NCI-H1048 (cell line): ENCODE measurements at places on chromosomes 13 and 19.

- no peak for DNase-seq
Measured at GRCh38 chr19:6654347-6655310, 15.3 kb downstream of the TNFSF14 start.

- DNase-seq: no peak
Measured at GRCh38 chr13:38045278-38046048, 175.9 kb upstream of the TRPC4 start.

DNA sequence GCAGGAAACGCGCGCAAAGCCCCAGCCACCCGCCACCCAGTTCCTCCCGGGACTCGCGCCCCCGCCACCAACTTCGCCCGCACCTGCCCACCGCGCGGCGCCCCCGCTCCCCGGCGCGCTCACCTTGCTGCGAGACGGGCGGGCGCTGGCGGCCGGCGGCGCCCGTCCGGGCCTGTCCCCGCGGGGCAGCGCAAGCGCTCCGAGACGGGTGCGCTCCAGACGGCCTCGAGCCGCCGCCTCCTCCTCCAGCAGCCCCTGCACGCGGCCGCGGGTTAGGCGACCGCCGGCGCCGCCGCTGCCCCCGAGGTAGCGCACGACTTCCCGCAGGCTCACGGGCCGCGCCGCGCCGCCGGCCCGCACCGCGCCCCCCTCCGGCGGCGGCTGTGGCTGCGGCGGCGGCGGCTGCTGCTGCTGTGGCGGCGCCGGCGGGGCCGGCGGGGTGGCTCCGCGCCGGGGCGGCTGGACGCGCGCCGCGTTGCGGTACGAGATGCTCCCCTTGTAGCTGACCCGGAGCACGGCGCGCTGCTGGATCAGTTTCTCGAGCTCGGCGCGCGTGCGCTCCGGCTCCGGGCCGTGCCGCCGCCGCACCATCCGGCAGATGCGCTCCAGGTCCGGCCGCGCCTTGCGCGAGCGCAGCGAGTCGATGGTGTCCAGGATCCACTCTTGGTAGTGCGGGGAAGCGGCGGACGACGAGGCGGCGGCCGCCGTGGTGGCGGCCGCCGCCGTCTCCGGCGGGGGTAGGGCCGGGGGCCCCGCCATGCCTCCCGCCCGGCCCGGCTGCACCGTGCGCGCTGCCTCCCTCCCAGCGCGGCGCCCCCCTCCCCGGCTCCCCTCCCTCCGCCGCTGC is 666 bp downstream of the SAMD1 start:
- DNase-seq: no peak

DNA sequence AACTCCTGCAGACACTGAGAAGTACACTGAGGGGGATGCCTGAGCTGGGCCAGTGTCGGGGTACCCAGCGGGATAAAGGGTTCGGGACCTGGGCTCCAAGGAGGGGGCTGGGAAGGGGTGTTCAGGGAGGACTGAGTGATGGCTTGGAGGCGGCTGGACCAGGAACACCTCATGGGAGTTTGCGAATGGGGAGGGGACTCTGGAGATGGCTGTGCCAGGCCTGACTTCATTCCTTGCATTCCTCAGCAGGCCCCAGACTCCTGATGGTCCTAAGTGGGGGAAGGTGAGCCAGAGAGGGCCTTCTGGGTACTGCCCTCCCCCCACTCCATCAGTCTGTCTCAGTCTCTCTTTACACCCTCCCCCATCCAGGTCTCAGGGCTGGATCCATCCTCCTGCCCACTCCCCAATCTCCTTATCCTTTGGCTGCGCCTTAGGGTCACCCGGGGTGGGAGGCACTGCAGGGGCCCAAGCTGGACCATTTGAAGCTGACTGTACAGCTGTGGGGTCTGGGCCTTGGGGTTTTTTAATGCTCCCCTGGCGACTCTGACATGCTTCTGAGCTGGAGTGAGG is 13.8 kb downstream of the PAK4 start:
- DNase-seq: no peak

DNA sequence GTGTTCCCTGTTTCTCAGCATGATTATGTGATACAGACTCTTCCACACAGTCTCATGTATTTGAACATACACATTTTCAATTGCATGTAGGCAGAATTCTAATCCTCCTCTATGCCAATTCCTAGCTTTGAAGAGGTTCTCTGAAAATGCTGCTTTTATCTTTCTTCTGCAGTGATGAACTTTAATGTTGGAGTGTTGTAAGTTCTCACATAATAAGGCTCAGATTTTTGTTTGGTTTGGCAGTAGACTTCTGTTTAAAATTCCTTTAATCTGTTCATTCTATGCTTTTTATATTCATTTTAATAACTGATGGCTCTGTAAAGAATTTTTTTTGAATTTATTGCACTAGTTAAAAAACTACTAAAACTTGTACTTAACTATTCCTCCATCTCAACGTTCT is 225.8 kb downstream of the GGACT start:
- no peak for DNase-seq

DNA sequence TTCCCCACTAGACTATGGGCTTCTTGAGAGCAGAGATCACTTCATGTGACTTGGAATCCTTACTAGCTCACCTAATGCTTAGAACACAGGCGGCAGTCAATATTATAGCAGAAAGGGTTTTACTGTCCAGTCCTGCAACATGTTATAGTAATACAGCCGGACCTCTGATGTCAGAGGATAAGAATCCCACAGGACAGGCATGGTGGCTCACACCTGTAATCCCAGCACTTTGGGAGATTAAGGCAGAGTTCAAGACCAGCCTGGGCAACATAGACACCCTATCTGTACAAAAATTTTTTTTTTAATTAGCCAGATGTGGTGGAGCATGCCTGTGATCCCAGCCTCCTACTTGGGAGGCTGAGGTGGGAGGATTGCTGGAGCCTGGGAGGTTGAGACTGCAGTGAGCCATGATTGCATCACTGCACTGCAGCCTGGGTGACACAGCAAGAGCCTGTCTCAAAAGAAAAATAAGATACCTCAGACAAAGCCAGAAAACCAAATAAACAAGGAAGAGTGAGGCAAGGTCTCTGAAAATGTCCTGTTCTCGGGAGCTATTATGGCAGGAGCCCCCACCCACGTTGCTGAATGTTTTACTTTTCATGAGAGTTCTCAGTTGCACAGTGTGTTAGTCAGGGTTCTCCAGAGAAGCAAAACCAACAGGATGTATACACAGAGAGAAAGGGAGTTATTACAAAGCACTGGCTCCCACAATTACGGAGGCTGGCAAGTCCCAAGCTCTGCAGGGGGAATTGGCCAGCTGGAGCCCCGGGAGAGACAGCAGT is 100.8 kb downstream of the UBL3 start:
- DNase-seq: no peak

GRCh38 chr13:79593641-79594275 is 112.8 kb downstream of the NDFIP2 start:
- no peak for DNase-seq

- no peak for DNase-seq
Measured at GRCh38 chr13:92761710-92762109, 464.9 kb upstream of the GPC6 start.

DNA sequence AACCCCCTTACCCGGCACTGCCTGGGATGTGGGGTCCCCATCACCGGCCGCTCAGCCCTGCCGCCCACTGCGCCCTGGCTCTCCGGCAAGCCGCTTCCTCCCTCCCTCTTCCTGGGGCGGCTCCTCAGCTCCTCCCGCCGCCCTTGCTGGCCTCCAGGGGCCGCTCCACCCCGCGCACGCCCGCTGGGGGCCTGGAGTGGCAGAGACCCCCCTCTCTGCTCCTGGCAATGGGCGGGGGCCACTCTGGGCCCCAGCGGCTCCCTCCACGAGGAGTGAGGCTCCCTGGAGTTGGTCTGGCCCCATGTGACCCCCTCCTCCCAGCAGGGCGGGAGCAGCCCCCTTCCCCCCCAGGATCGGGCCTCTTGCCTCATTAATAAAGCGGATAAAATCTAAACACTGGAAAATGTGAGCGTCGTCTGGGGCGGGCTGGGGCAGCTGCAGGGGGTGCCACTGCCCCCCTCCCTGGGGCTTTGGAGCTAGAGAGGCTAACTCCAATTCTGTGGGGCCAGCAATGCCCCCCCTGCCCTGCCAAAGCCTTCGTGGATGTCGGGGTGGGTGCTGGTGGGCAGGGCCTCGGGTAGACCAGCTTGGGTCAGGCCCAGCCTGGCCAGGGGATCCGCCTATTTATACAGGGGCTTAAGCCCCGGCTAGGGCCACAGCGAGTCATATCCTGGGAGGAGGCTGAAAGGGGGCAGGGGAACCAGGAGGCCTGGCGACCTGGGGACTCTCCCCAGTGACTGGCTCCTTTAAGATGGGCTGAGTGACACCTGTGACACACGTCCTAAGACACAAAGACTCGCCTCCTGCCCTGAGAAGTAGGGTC is at the start of gene PTGER1:
Gene PTGER1 (minus strand): TSS at position 104 of the 823 bp plus-strand sequence. CDS start 1,034 bp downstream, outside the sequence.
- DNase-seq: no peak

GRCh38 chr13:27834095-27834494 is 41.8 kb downstream of the GSX1 start:
- DNase-seq: no peak

DNA sequence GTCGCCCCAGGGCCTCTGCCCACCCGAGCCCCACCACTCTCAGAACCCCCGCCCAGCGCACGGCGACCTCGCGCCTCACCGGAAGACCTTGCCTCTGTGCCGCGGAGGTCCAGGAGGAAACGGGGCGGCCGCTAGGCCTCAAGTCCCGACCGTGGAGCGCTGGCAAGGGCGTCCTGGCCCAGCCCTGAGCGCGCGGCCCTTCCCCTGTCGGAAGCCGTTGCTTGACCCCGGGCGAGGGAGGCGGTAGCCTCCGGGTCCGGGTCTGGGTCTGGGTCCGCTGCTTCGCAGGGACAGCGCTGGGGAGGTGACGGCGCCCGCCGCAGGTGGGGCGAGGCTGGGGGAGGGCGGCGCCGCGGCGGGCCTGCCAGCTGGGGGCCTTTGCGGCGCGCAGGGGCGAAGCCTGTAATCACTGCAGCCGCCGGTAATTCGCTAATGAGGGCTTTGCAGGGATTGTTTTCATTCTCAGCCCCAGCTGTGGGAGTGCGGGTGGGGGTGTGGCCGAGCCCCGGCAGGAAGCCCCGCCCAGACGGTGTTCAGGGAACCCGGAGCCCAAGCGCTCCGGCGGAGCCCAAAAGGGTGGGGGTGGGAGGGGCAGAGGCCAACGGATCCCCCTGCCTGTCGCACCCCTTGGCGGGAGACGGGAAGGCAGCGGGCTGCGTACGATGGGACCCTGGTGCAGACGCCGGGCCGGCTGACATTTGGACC is 8.6 kb downstream of the C19orf25 start:
- DNase-seq: no peak

GRCh38 chr19:29491491-29491890 is 34.3 kb upstream of the VSTM2B start:
- no peak for DNase-seq

DNA sequence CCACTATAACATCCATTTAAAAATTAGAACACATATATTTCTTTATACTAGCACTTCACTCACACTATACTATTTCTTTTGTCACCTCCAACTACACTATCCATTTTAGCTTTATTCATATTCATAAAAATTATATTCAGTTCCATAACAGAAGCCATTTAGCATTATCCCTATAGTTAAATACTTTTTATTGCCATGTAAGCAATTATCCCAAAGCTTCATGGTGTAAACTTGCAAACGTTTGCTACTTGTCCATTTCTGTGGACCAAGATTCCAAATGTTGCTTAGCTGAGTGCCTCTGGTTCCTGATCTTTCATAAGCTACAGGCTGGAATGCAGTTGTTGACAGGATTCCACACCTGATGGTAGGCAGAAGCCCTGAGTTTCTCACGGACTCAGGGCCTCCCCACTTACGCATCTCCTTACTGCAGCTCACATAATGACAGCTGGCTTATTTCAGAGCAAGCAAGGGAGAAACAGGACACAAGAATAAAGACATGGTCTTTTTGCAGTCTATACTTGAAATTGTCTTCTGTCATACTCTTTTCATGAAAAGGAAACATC is 1584.8 kb downstream of the SLITRK5 start:
- DNase-seq: no peak

DNA sequence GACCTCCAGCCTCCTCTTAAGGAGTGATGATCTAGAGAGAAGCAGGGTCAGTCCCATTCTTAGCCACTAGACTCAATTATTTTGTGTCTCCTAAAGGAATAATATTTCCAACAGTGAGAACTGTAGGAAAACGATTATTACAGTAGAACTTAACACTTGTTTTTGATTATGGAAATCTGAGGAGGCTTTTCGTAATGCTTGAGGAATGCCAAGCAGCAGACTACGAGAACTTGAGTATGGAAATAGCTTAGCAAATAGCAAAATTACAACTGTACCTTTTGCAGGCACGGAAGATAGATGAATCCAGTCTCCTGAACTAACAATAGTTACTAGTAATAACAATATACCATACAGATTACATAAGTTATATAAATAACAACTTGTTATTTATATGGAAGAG is 12.2 kb downstream of the BRD4 start:
- no peak for DNase-seq

DNA sequence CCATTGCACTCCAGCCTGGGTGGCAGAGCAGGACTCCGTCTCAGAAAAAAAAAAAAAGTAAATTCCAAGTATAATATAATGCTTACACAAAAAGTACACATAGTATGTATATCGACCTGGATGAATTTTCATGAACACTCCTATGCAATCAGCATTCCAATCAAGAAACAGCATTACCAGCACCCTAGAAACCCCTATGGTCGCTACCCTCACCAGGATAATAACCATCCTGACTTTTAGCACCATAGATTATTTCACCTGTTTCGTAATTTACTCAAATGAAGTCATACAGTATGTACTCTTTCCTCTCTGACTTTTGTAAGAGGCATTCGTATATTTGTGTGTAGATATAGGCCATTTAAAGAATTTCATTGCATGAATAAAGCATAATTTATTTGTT is 47.6 kb downstream of the PCDH8 start:
- no peak for DNase-seq

DNA sequence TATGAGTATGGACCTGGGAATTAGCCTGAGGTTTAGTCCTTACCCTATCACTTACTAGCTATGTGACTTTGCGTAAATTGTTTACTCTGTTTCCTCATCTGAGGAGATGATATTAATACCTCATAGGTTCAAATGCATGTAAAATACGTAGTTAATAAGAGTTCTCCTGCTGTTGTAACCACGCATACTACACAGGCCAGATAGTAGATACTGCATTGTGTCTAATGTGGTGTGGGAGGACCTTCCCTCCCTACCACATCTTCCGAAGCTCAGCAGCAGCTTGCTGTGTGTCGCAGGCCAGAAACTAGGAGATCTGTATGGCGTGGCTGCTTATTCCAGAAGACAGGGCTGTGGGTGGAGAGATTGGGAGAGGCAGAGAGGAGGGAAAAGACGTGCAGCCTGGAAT is 23.0 kb downstream of the GTF2F2 start:
- DNase-seq: no peak

DNA sequence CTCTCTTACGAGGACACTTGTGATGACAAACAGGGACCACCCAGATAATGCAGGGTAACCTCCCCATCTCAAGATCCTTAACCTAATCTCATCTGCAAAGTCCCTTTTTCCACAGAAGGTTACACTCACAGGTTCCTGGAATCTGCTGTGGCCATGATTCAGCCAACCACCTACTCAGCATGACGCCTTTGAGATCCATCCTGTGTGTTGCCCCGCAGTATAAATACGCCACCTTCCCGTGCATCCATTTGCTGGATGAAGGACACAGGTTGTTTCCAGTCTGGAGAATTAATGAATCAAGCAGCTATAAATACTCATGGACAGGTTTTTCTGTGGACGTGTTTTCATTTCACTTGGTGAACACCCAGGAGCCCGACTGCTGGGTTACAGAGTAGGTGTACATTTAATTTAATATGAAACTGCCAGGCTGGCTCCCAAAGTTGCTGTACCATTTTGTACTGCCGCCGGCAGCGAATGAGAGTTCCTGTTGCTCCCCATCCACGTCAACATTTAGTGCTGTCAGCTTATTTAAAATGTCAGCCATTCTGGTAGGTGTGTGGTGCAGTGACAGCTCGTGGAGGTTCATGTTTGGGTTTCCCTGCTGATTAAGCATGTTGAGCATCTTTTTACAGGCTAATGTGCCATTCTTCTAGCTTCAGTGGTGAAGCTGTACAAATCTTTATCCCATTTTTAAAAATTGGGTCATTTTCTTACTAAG is 40.2 kb downstream of the ELL start:
- no peak for DNase-seq
